ENCODE measurements at places on chromosomes 7 and 10. TPM values are rescaled to one million over a fixed set of nuclear protein-coding genes. Genes with fewer than 3 reads are reported as not detected.

- DNase-seq = peak; percentile 80
Observed at GRCh38 chr7:131026297-131027000, 292.4 kb upstream of the KLF14 start.

DNA sequence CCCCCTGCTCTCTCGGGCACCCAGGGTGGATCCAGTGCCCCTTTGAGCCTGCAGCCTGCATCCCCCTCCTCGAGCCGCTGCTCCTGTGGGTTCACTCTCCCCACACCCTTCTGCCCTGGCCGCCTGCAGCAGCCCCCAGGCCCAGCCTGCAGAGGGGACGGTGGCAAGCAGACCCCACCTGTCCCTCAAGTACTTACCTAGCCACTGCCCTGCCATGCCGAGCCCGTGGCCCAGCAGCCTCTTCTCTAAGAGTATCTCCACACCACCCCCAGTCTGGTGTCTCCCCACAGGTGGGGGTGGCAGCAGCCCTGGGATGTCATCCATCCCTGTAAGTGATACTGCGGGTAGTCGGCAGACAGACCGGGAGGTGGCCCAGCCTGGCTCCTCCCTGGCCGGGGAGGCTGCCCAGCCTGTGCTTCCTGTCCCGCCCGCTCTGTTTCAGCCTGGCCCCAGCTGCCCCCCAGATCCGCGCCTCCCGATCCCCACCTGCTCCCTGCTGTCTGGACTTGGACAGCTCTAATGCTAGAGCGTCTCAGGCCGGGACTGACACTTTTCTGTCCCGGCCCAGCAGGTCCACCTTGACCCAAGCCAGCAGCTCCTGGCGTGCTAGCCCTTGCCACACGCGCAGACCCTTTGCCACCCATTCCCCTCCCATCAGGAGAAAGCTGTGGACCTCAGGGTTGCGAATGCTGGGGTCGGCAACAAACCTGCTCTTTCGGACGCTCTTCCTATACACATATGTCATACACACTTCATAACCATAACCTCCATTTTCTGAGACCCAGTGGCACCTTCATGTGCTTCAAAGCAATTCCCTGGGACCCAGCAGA, 25.0 kb downstream of the YKT6 start:
- DNase-seq = no peak

- no peak for DNase-seq
Observed at GRCh38 chr7:91140982-91141381, 123.3 kb upstream of the FZD1 start.

- no peak for DNase-seq
Observed at GRCh38 chr10:23804125-23804524, 365.2 kb downstream of the OTUD1 start.

GRCh38 chr10:80072584-80072983, 5.9 kb upstream of the TMEM254 start:
- DNase-seq = no peak

DNA sequence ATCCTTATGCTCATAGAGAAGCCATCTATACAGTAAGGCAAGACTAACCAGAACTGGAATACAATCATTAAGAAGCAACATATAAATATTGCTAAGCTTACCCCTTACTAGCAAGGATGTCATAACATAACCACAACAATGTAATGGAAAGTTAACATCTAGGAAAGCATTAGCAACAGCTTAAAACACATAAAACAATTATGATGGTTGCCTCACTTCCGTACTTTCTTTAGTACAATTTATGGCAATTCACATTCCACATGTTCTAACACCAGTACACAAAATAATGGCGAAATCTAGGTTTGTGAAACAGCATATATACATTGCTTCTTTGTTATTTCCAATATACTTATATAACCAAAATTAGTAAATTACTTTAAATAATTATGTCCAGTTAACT, 195.0 kb downstream of the AHR start:
- no peak for DNase-seq

GRCh38 chr7:112512451-112513210, 31.8 kb downstream of the LSMEM1 start:
- DNase-seq = peak; percentile 30

GRCh38 chr10:93629647-93630305, 17.4 kb downstream of the PDE6C start:
- DNase-seq = no peak

GRCh38 chr7:116727432-116728009, 55.5 kb downstream of the MET start:
- no peak for DNase-seq

DNA sequence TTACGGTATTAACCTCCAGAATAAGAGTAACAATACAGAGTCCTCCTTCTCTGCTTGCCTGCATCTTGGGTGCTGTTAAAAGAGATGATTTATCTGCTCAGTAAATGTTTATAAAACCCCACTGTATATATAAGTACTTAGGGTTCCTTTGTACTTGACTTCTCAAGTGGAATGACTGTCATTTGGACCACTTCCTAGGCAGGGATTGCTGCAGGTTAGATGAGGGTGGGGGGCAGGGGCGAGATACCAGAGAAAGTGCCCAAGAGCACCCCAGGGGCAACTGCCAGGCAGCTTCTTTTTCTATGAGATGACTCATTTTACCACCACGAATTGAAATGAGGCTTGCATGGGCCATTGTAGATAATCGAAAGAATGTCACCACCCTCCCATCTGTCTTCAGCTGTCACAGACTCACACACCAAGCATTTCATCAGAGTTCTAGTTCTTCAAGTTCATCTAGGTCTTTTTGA, 421.9 kb upstream of the GALNT17 start:
- no peak for DNase-seq

- DNase-seq = no peak
Observed at GRCh38 chr7:13037216-13037615, 349.8 kb downstream of the ARL4A start.

- DNase-seq = no peak
Observed at GRCh38 chr10:71351628-71352319, 32.7 kb downstream of the SLC29A3 start.

- DNase-seq = no peak
Observed at GRCh38 chr10:93110472-93111146, 36.9 kb downstream of the CYP26A1 start.

DNA sequence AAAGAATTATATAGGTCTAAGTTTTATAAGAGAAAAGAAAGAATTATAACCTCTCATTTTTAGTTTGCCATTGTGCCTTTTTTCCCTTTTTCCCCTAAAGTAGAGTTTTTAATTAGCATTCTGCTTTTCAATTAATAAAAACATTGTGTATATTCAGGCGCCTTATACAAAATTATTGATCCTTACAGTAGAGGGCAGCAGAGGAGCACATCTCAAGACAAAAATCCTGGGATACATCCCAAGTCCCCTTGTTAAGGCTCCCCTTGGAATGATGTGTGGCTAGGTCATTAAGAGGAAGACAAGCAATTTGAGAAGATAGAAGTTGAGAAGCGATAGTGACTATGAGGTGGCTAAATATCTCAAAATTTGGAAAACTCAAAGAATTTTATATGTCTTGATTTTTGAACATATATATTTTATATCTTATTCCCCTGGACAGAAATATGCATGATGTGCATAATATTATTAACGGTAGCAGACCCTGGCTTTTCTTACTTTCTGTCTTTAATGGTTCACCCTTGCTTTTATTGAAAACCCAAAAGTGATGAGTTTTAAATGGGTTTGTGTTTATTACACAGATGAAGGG, 19.1 kb upstream of the TPK1 start:
- peak; percentile 86 for DNase-seq

RPP30 gene
- polyA plus RNA-seq = 27.1 TPM

DPYSL4 gene
- polyA plus RNA-seq = 116 TPM

AZGP1 gene
- 21.4 TPM for polyA plus RNA-seq

ASAH2B gene
- 3.9 TPM for polyA plus RNA-seq

CNNM1 gene
- 2.2 TPM for polyA plus RNA-seq

C10orf90 gene
- 9.6 TPM for polyA plus RNA-seq
